Fibroblast of skin of right biceps (primary cell): ENCODE measurements at places on chromosomes 12 and 14.

GRCh38 chr12:124764870-124765580, 98.6 kb downstream of the SCARB1 start:
- DNase-seq: peak; percentile 92

DNA sequence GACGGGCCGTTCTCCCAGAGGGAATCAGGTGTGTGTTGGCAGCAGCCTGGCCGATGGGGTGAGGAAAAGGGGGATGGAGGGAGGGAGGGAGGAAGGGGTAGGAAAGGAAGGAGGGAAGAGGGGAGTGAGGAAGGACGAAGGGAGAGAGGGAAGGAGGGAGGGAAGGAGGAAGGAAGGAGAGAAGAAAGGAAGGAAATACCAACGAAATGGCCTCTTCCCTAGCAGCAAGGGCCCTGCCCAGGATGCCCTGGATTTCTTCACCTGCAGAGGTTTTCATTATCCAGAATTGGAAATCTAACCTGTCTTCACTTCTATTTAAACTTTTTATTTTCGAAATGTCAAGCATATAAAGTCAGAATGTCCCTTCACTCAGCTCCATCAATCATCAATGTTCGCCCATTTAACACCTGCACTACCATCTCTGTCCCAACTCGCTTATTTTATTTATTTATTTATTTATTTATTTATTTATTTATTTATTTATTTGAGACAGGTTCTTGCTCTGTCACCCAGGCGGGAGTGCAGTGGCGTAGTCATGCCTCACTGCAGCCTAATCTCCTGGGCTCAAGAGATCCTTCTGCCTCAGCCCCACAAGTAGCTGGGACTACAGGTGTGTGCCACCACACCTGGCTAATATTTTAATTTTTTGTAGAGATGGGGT, 70.7 kb downstream of the ACACB start:
- no peak for DNase-seq

- no peak for DNase-seq
Observed at GRCh38 chr14:78170203-78170602, at the start of gene NRXN3. NRXN3 (plus strand) TSS chr14:78170373; CDS start chr14:78243094, 72,721 bp downstream.

- DNase-seq: no peak
Observed at GRCh38 chr14:50924843-50925242, 19.4 kb downstream of the PYGL start.

DNA sequence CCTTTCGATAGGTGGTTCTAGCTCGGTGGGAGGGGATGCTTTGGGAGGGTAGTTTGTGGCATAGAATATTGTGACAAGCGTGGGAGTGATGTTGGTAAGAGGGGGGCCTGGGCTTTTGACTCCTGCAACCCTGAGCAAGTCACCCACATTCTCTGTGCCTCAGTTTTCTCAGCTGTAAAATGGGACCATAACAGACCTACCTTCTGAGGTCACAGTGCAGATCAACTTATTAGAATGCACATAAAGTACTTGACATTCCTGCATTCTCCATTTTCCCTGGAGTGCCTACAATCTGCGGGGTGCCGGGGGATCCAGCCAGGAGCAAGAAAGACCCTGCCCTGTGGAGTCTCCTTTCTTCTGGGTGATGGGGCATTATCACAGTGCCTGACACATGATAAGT, 63.2 kb downstream of the SLC24A4 start:
- no peak for DNase-seq

GRCh38 chr12:130881046-130881445, 9.2 kb downstream of the RAN start:
- no peak for DNase-seq

DNA sequence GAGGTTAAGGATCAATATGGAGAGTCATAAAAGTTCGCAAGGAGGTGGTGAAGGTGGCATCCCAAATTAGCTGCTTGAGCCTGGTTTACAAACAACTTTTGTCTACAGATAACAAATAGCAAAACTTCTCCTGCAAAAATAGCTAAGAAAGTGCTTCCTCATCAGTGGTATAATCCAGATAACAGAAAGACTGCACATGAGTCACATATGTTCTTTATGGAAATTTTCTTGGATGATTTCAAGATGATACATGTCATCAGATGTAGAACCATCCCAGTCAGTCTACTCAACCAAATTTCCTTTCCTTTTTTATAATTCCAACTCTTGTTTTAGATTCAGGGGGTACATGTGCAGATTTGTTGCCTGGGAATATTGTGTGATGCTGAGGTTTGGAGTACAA, 133.0 kb downstream of the BTG1 start:
- no peak for DNase-seq

GRCh38 chr12:90111791-90112580, 403.3 kb upstream of the ATP2B1 start:
- no peak for DNase-seq

- no peak for DNase-seq
Observed at GRCh38 chr14:71148627-71149026, 241.4 kb downstream of the PCNX1 start.

DNA sequence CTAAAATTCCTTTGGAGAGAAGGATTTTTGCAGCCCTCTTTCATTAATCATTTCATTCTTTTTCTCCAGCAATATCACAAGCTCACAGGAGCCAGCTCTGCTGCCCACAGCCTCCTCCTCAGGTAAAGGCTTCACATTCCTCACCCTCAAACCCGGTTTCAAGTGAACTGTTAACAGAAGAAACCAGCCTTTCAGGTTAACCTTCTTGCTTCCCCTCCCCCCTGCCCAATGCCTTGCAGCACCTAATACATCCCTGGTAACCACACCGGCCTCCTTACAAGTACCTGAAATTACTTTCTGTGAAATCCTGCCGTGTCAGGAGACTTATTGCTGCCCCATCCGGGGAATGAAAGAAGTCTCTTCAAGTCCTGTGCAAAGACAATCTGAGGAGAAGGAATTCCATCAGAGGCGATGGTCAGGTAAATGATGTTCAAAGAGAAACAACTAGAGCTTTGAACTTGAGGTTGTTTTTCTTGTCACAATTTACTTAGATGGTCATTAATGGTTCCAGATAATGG, 111.2 kb downstream of the MYRFL start:
- no peak for DNase-seq

- DNase-seq: no peak
Observed at GRCh38 chr14:24052656-24053547, 1.1 kb downstream of the CARMIL3 start.

DNA sequence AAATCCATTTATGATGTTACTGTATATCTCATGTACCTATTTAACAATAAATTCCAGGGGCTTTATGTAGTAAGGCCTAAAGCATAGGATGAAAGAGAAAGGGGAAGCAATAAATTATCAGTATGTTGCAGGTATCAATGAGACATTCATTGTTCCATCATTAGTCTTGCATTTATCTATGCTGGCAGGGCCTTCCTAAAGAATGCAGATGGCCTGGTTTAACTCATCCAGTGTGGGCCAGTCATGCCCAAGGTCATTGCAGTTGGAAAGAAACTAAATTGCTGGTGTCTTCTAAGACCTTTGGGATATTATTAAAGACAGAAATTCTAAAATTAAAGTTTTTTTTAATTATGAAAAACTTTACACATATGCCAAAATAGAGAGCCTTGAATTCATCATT, 98.3 kb downstream of the AVPR1A start:
- DNase-seq: no peak

DNA sequence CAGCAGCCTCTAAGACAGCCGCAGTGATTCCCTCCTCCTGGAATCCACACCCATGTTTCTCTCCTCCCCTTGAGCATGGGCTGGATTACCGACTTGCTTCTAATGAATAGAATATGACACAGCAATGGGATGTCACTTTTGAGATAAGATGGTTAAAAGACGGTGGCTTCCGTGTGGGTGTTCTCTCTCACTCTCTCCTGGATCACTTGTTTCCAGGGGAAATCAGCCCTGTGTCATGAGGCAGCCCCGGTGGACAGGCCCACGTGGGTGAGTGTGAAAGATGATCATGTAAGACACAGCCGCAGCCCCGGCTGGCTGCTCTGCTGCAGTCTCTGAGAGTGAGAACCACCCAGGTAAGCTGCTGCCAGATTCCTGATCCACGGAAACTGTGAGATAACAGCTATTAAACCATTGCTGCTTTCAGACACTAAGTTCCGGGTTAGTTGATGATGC, 10.7 kb downstream of the MOAP1 start:
- no peak for DNase-seq

DNA sequence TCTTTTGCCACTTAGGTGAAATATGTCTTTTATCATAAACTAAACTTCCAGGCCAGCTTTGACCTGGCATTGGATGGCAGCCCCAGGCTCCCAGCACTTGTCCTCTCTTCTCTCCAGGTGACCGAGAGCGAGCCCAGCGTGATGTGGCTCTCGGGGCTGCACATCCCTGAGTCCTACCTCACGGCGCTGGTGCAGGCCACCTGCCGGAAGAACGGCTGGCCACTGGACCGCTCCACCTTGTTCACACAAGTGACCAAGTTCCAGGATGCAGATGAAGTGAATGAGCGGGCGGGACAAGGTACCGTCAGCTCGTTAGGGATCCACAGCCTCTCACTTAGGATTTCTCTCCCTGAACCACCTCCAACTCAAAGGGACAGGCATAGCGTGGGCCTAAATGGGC, 39.4 kb downstream of the CCDC92 start:
- DNase-seq: no peak

GRCh38 chr12:118307069-118307954, 65.4 kb downstream of the TAOK3 start:
- DNase-seq: peak; percentile 95

GRCh38 chr12:78829690-78830089, 34.9 kb upstream of the SYT1 start:
- no peak for DNase-seq

DNA sequence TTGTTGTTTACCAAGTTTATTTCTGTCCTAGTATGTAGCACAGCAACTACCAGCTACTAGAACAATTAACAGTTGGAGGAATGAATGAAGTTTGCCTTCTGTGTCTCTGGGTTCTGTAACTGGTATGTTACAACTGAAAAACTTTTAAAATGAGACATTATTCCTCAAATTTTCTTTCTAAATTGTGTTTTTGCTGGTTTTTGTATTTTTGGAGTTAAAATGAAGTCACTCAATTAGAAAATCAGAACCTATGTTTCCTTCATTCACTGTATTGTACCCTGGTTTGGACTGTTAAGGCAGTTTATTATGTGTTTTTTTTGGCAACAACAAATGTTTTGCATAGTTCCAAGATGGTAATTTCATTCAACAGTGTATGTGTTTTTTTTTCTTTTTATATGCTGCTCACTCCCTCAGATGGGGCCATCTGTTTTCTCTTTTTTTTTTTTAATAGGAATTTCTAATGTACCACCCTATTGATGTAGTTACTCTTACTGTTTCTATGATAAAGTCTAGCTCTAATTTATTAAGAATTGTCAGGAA, 30.2 kb upstream of the EVL start:
- no peak for DNase-seq

GRCh38 chr12:48858043-48858442, 6.1 kb upstream of the DDX23 start:
- no peak for DNase-seq

DNA sequence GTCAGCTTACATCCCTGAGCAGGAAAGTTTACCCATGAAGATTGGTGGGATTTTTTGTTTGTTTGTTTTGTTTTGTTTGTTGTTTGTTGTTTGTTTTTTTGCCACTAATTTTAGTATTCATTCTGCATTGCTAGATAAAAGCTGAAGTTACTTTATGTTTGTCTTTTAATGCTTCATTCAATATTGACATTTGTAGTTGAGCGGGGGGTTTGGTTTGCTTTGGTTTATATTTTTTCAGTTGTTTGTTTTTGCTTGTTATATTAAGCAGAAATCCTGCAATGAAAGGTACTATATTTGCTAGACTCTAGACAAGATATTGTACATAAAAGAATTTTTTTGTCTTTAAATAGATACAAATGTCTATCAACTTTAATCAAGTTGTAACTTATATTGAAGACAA, 37.6 kb downstream of the CD9 start:
- no peak for DNase-seq

DNA sequence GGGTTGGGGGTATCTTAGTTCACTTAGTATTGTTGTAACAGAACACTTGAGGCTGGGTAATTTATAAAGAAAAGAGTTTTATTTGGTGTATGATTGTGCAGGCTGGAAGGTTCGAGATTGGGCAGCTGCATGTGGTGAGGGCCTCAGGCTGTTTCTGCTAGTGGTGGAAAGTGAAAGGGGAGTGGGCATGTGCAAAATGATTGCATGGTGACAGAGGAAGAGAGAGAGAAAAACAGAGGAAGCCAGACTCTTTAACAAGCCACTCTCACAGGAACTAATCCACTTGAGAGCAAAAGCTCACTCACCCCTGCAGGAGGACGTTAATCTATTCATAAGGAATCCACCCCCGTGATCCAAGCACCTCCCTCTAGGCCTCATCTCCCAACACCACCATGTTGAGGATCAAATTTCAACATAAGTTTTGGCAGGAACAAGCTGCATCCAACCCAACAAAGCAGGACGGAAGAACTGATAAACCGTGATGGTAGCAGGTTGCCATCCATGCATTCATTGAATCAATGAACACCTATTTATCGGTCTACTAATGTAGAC, 165.0 kb upstream of the GZMB start:
- no peak for DNase-seq

GRCh38 chr14:61213191-61213621, 67.9 kb downstream of the TMEM30B start:
- DNase-seq: peak; percentile 90

GRCh38 chr12:111425655-111426054, 19.9 kb downstream of the SH2B3 start:
- DNase-seq: no peak

DNA sequence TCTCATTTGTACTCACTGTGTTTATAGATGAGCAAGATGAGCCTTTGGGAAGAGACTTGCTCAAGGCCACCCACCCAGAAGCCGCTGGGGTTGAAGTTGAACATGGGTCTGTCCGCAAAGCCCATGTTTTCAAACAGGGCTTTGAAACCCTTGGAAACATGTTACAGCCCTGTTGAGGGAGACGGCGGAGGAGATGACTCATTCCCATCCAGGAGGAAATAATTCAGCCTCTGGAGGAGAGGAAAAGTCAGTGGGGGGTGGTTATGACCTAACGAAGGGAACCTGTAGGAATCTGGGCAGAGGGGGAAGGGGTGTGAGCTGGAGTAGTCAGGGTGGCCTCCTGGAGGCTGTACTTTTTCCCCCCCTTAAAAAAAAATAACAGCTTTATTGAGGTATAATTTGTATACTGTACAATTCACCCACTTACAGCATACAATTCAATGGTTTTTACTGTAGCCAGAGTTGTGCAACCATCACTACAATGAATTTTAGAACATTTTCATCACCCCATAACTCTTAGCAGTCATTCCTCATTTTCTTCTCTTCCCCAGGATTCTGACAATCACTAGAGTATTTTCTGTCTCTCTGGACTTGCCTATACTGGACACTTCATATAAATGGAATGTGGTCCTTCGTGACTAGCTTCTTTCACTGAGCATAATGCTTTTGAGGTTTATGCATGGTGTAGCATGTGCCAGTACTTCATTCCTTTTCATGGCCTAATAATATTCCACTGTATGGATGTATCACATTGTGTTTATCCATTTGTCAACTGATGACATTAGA, 1.9 kb upstream of the RIN3 start:
- DNase-seq: peak; percentile 99
